ENCODE measurements at places on chromosomes 1 and 21. TPM values are rescaled to one million over a fixed set of nuclear protein-coding genes. Genes with fewer than 3 reads are reported as not detected.

GRCh38 chr1:25524568-25525360, 18.6 kb upstream of the LDLRAP1 start:
- peaks cover 4% of the 10 kb centered on the region for H3K4me1 ChIP-seq
- DNase-seq = no peak
- H3K27ac ChIP-seq = no peak overlapping the region
- no peaks in the 10 kb centered on the region for H3K27me3 ChIP-seq

GRCh38 chr1:6811583-6811982, 26.3 kb downstream of the CAMTA1 start:
- H3K27me3 ChIP-seq = no peaks in the 10 kb centered on the region
- peaks cover 17% of the 10 kb centered on the region for H3K4me1 ChIP-seq
- H3K27ac ChIP-seq = peak overlapping the region; percentile 10
- H3K4me3 ChIP-seq = no peak overlapping the region

DNA sequence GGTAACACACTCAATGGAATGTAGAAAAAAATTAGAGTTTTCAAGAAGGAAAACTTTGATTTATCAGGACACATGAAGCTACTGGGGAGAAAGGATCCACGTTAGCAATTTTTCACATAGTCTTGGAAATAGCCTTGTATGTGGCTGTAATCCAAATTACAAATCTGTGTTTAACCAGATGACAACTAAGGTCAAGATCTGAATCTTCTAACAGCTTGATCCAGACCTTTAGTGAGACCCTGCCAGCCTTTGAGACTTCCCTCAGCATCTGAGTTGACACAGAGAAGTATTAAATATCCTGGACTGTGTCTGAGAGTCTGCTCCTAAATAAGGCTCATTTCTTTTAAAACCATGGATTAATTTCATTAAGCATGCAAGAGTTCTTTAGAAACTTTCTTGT, 135.9 kb upstream of the KCNK2 start:
- no peak overlapping the region for H3K4me3 ChIP-seq
- H3K27me3 ChIP-seq = no peaks in the 10 kb centered on the region
- DNase-seq = no peak
- peaks cover 10% of the 10 kb centered on the region for H3K4me1 ChIP-seq
- H3K27ac ChIP-seq = no peak overlapping the region
- no peaks in the 10 kb centered on the region for H3K36me3 ChIP-seq

- no peaks in the 10 kb centered on the region for H3K27me3 ChIP-seq
- H3K27ac ChIP-seq = no peak overlapping the region
- DNase-seq = no peak
- H3K4me3 ChIP-seq = no peak overlapping the region
- H3K4me1 ChIP-seq = peaks cover 48% of the 10 kb centered on the region
Observed at GRCh38 chr1:48499211-48499735, 27.3 kb upstream of the SPATA6 start.

- no peak overlapping the region for H3K4me3 ChIP-seq
- no peaks in the 10 kb centered on the region for H3K36me3 ChIP-seq
- DNase-seq = no peak
- H3K27me3 ChIP-seq = no peaks in the 10 kb centered on the region
- no peak overlapping the region for H3K27ac ChIP-seq
Observed at GRCh38 chr21:31386006-31386405, 41.9 kb upstream of the TIAM1 start.

- H3K36me3 ChIP-seq = no peaks in the 10 kb centered on the region
- H3K27ac ChIP-seq = no peak overlapping the region
Observed at GRCh38 chr1:109928591-109929111, 18.0 kb downstream of the CSF1 start.

GRCh38 chr1:16968372-16968771, 12.0 kb downstream of the MFAP2 start:
- H3K27me3 ChIP-seq = no peaks in the 10 kb centered on the region
- H3K4me3 ChIP-seq = no peak overlapping the region
- H3K36me3 ChIP-seq = peaks cover 26% of the 10 kb centered on the region
- DNase-seq = no peak

GRCh38 chr1:41578712-41579335, 94.3 kb upstream of the EDN2 start:
- no peaks in the 10 kb centered on the region for H3K4me1 ChIP-seq
- H3K4me3 ChIP-seq = no peak overlapping the region
- H3K27ac ChIP-seq = no peak overlapping the region
- no peaks in the 10 kb centered on the region for H3K27me3 ChIP-seq

DNA sequence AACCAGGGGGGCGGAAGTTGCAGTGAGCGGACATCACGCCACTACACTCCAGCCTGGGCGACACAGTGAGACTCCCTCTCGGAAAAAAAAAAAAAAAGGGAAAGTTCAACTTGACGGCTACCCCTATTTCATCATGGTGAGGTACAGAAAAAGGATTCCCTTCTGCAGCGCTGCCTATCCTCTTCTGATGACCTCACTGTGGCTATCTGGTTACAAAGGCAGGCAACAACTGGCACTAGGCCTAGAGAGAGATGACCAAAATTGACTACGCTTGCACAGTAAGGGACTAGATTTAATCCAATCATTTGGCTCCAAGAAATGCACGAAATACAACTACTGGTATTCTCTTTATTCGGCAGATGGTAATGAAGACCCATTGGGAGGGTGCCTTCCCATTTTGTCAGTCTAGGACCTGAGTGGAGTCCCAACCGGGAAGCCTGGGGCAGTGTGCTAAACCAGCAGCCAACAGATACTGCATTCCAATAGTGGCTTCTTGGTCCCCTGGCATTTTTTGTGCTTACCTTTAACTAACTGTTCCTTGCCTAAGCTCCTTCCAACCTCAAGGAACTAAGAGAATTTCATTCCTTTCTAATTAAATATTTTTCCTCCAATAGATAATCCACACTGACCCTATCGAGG, 36.6 kb downstream of the ITPKB start:
- no peak for DNase-seq
- H3K27ac ChIP-seq = peak overlapping the region; percentile 97
- H3K4me1 ChIP-seq = peaks cover 28% of the 10 kb centered on the region

GRCh38 chr1:154999571-155000410, 2.8 kb upstream of the ZBTB7B start:
- H3K4me3 ChIP-seq = peak overlapping the region; percentile 88
- peaks cover 25% of the 10 kb centered on the region for H3K4me1 ChIP-seq
- H3K27ac ChIP-seq = peak overlapping the region; percentile 99
- H3K36me3 ChIP-seq = no peaks in the 10 kb centered on the region

GRCh38 chr1:86288586-86289147, 107.5 kb downstream of the ODF2L start:
- H3K36me3 ChIP-seq = no peaks in the 10 kb centered on the region
- no peaks in the 10 kb centered on the region for H3K27me3 ChIP-seq
- DNase-seq = no peak
- no peak overlapping the region for H3K27ac ChIP-seq

- H3K27me3 ChIP-seq = no peaks in the 10 kb centered on the region
- H3K27ac ChIP-seq = no peak overlapping the region
- no peak overlapping the region for H3K4me3 ChIP-seq
Observed at GRCh38 chr1:240503558-240503957, 108.4 kb downstream of the GREM2 start.

DNA sequence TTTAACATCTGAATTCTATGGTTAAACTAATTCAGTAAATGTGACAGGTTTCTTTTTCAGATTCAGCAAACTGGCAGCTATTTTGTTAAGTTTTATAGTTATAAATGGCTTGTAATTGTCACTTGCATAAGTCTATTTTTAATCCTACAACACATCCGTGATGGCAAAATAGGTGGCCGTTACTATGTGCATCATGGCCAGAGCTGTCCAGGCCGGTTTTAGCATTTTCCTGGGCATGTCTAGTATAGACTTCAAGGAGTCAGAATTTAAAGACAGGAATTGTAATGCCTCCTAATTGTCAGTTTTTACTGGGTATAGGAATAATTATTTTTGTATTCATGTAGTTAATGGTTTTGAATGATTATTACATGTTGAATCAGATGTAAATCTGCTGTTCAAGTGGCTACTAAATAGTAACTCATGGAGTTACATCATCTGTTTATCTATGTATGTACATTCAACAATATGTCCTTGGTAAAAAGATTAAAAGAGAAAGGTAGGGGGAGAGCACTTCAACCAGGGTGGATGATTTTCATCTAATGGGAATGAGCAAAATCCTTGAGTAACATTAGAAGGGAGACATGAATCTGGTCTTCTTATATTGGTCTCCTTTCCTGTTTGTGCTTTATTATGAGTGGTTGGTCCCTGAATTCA, 3.2 kb upstream of the B3GALT2 start:
- H3K27ac ChIP-seq = peak overlapping the region; percentile 46
- no peaks in the 10 kb centered on the region for H3K27me3 ChIP-seq
- peaks cover 27% of the 10 kb centered on the region for H3K36me3 ChIP-seq
- peaks cover 18% of the 10 kb centered on the region for H3K4me1 ChIP-seq
- H3K4me3 ChIP-seq = no peak overlapping the region

DNA sequence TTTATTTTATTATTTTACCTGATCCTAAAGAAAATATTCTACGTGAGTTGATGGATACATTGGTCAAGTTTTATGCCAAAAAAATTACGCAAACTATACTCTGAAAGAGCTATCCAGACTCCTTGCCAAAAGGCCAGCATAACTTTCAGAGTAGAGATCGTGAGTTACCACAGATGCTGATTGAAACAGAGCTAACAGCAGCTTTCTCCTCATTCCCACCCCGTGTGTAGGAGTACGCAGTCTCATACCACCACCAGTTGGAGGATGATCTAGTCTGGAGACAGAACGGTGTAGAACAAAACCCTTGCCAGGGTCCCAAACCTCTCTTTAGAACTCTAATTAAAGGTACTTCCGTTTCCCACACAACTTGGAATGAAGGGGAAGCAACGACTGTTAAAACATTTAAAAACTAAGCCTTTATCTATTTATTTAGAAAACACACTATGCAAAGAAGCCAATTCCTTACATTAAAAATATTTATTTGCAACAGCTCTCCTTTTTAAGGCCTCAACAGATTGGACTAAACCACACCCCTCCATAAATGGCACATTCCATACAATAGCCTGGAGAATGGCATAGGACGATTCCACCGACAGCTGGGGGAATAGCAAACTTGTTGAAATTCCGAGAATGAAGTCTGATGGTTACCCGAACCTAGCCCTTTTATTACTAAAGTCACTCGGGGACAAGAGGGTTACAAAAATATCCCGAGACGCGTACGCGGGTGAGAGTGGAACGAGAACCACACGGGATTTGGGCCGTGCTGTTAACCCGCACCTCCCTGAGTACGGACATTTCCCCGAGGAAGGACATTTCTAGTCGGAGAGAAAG, 1.4 kb downstream of the NUCKS1 start:
- peaks cover 11% of the 10 kb centered on the region for H3K36me3 ChIP-seq
- no peak for DNase-seq
- peak overlapping the region; percentile 68 for H3K27ac ChIP-seq
- H3K27me3 ChIP-seq = no peaks in the 10 kb centered on the region
- H3K4me3 ChIP-seq = peak overlapping the region; percentile 97

DNA sequence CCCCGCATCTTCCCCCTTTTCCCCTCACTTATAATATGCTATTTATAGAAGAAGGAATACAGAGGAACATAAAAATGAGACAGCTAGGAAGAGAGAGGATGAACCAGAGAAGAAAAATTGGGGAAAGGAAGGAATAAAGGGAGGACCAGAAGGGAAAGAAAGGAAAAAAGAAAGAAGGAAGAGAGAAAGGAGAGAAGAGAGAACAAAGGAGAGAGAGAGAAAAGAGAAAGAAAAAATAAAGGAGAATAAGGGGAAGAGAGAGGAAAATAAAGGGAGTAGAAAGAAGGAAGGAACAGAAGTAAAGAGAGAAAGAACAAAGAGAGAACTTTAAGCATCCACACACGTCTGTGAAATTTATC, 11.2 kb upstream of the IGSF3 start:
- 0 out of 2 replicates have a peak, but pooled peaks cover 4% of the 10 kb centered on the region for H3K4me1 ChIP-seq
- peaks cover 7% of the 10 kb centered on the region for H3K27me3 ChIP-seq
- H3K4me3 ChIP-seq = no peak overlapping the region
- DNase-seq = no peak
- no peak overlapping the region for H3K27ac ChIP-seq
- H3K36me3 ChIP-seq = no peaks in the 10 kb centered on the region

DNA sequence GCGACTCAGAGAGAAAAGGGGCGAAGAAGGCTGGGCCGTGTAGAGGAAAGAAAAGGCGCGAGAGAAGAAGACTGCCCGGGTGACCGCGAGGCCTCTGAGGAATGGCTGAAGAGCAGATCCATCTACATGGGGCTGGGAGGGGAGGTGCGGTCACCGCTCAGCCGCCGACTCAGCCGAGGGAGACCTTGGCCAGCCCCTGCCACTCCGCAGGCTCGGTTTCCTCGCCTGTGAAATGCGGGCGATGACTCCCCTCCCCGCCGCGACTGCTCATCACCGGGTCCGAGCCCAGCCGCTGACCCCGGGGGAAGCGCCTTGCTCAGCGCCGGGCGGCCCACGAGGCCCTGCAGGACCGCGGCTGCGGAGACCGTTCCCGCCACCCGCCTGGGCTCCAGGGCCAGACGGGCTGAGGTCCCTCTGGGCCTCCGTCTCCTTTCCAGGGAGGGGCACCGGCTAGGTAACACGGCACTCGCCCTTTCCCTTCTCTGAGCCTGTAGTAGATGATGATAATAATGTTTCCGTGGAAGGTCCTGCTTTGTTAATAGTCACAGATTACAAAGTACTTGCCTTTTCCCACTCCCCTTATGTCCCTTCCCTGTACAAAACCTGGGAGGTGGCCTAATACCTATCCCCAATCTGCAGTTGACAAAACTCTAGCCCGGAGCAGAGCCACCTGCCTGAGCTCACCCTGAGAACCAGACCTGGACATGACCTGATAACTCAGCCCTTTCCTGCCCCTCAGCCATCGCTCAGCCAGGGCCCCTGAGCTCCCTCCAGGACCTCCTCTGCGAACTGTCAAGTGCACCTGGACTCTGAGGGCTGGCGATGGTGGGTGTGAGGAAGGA, 1.6 kb upstream of the BSND start:
- H3K27me3 ChIP-seq = peaks cover 57% of the 10 kb centered on the region
- no peaks in the 10 kb centered on the region for H3K36me3 ChIP-seq
- H3K4me3 ChIP-seq = peak overlapping the region; percentile 63
- H3K27ac ChIP-seq = no peak overlapping the region
- peaks cover 42% of the 10 kb centered on the region for H3K4me1 ChIP-seq

GRCh38 chr1:41879617-41880016, 39.1 kb downstream of the HIVEP3 start:
- H3K27ac ChIP-seq = no peak overlapping the region
- H3K4me1 ChIP-seq = peaks cover 38% of the 10 kb centered on the region
- H3K4me3 ChIP-seq = no peak overlapping the region
- H3K27me3 ChIP-seq = no peaks in the 10 kb centered on the region

DNA sequence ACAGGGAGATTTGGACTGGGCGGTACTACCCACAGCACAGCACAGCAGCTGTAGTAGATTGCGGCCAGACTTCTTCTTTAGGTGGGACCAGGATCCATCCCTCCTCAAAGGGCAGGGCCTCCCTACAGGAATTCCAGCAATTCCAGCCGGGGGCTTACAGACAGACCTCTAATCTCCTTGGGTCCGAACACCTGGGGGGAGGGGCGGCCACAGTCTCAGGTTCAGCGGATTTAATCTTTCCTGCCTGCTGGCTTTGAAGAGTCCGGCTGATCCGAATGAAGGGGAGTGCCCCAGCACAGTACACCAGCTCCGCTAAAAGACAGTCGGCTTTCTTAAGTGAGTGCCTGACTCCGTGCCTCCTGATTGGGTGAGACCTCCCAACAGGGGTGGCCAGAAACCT, 1708.5 kb downstream of the BRINP3 start:
- no peak overlapping the region for H3K4me3 ChIP-seq
- peaks cover 23% of the 10 kb centered on the region for H3K4me1 ChIP-seq
- DNase-seq = peak; percentile 61
- H3K27ac ChIP-seq = no peak overlapping the region

Gene S100A10
- 161 TPM for total RNA-seq

Gene MATN1
- total RNA-seq = 0.24 TPM

Gene SPRR2G
- not detected for total RNA-seq

Gene ANGPTL1
- not detected for total RNA-seq

Gene CPT2
- 31.8 TPM for total RNA-seq

Gene ZSWIM5
- 2.2 TPM for total RNA-seq

Gene ATP6V1G3
- total RNA-seq = not detected

Gene CNR2
- not detected for total RNA-seq

Gene KPRP
- total RNA-seq = not detected

Measured in WTC11 (cell line).